Heart left ventricle (tissue), 16 donors: ENCODE measurements at places on chromosomes 5 and 9. TPM values are rescaled to one million over a fixed set of nuclear protein-coding genes. Genes with fewer than 3 reads are reported as not detected.

The MSX2 gene
- 5.3 TPM for total RNA-seq

DNA sequence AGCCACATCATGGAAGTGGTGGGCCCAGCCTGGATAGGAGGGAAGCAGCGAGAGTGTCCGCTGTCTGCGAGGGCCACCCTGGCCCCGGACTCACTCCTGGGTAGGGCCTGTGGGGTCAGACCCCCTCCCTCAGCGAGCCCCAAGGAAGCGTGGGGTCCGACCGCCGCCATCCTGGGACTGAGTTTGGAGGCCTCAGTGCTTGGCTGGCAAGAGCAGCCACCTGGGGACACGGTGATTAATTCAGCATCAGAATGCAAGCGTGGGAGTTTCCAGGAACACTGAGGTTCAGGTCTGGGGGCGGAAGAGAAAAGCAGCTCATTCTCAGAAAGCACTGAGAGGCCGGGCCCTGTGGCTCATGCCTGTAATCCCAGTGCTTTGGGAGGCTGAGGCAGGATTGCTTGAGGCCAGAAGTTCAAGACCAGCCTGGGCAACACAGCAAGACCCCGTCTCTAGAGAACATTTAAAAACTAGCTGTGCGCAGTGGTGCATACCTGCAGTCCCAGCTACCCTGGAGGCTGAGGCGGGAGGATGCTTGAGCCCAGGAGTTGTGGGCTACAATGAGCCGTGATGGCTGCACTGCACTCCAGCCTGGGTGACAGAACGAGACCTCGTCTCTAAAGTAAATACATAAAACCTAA, 18.3 kb upstream of the CAMSAP1 start:
- peaks cover 4% of the 10 kb centered on the region for H3K4me1 ChIP-seq
- no peak overlapping the region for H3K27ac ChIP-seq
- H3K4me3 ChIP-seq, result no peak overlapping the region
- no peaks in the 10 kb centered on the region for H3K27me3 ChIP-seq

DNA sequence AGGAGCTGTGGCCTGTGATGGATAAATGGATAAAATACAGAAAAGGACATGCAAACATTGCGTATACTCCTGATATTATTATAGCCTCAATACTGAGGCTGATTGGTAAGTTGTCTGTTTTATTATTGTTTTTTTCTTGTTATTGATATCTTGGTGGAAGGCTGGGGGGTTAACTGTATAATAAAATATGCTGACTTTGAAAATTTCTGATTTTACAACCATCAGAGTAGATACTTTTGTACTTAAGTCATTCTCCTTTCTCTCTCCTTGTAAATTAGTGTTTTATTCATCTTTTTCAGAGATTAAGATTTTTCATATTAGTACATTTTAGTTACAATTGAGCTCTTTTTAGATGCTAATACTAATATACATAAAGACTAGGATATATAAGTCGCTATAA, 53.5 kb downstream of the ICE1 start:
- no peak overlapping the region for H3K27ac ChIP-seq
- H3K36me3 ChIP-seq, result peaks cover 38% of the 10 kb centered on the region
- DNase-seq, result no peak
- no peak overlapping the region for H3K4me3 ChIP-seq

- no peak overlapping the region for H3K4me3 ChIP-seq
- H3K4me1 ChIP-seq, result no peaks in the 10 kb centered on the region
- DNase-seq, result no peak
Observed at GRCh38 chr9:118809160-118809625, 560.0 kb downstream of the BRINP1 start.

DNA sequence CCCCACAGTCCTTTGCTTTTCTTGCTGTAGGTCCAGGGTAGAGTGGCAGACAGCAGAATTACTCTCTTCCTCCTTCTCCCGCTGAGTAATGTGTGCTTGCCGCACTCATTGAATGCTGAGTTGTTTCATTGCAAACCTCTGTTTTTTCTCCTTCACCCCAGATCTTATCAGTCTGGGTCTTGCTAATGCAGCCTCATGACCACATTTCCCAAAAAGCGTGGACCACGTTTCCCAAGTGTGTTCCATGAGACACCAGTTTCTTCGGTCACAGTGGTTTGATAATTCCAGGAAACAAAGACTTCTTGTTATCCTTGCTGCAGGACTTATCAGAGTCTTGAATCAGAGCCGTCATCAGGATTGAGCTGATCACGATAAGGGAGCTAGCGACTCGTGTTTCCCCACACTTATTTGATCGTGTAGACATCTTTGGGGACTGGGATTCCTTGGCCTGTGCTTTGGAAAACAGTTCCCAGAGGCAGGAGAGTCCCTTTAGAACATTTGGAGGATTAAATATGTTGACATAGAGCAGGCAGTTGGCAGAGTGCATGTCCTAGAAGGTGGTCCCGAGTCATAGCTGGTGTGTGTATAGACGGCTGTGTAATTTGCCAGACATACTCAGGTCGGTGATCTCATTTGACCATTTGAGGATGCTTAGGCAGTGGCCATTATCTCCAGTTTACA, 4.4 kb downstream of the LRRC8A start:
- H3K4me1 ChIP-seq, result peaks cover 17% of the 10 kb centered on the region
- no peaks in the 10 kb centered on the region for H3K27me3 ChIP-seq
- H3K4me3 ChIP-seq, result no peak overlapping the region
- no peak for DNase-seq
- peak overlapping the region; percentile 23 for H3K27ac ChIP-seq
- peaks cover 29% of the 10 kb centered on the region for H3K36me3 ChIP-seq

GRCh38 chr9:95780751-95781150, 94.7 kb upstream of the ERCC6L2 start:
- no peak overlapping the region for H3K27ac ChIP-seq
- no peaks in the 10 kb centered on the region for H3K27me3 ChIP-seq
- no peak overlapping the region for H3K4me3 ChIP-seq
- no peak for DNase-seq
- no peaks in the 10 kb centered on the region for H3K4me1 ChIP-seq
- no peaks in the 10 kb centered on the region for H3K36me3 ChIP-seq

DNA sequence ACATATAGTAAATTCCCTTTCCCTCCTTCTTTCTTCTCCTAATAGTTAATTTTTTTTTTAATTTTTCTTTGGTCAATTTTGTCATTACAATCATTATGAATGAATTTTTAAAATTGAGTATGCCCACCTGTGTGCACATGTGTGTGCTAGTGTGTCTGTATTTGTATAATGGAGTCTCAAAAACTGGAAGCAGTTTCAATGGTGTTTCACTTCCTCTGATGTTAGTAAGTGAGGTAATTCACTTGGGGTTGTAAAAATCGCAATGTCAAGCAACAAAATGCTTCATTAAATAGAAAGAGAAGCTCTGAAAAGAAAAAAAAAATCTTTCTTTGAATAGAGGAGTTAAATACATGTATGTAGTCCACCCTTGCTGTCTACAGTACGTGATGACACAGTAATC, 1467.6 kb upstream of the NUDT12 start:
- no peak overlapping the region for H3K27ac ChIP-seq
- no peaks in the 10 kb centered on the region for H3K27me3 ChIP-seq
- H3K36me3 ChIP-seq, result no peaks in the 10 kb centered on the region
- DNase-seq, result no peak
- H3K4me3 ChIP-seq, result no peak overlapping the region

- no peaks in the 10 kb centered on the region for H3K27me3 ChIP-seq
- H3K4me1 ChIP-seq, result no peaks in the 10 kb centered on the region
- no peaks in the 10 kb centered on the region for H3K36me3 ChIP-seq
- H3K4me3 ChIP-seq, result no peak overlapping the region
- H3K27ac ChIP-seq, result no peak overlapping the region
- DNase-seq, result no peak
Observed at GRCh38 chr9:118177241-118177640, 473.0 kb downstream of the TLR4 start.

DNA sequence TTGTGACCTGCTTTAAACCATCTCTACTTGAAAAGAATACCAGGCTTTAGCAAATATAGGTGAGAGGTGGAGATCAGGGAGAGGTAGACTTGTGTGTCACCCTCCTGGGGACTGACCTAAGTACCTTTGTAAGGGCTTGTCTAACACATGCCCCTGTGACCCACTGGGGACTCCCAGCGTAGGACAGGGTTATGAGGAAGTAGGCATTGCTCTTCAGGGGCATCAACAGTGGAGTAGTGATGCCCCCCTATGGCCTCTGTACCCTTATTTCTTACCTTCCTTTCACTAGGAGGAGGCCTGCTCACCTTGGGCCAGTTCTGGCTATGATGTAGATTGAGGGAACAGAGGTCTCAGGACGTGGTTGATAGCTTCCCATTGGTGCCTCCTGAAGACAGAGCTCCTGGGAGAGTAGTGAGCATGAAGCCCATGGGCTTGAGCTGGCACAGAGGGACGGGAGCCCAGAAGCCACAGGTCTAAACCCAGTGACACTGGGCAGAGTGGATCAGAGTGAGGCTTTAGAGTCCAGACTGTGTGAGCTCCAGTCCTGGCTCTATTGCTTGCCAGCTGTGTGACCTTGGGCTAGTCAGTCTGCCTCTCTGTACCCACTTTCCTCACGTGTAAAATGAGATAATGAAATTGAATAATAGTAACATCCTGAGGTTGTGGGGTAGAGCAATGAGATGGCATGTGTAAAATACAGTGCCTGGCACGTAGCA, 191.7 kb downstream of the AOPEP start:
- H3K4me3 ChIP-seq, result no peak overlapping the region
- H3K36me3 ChIP-seq, result no peaks in the 10 kb centered on the region
- H3K4me1 ChIP-seq, result peaks cover 51% of the 10 kb centered on the region
- H3K27ac ChIP-seq, result no peak overlapping the region
- no peaks in the 10 kb centered on the region for H3K27me3 ChIP-seq
- no peak for DNase-seq
